ENCODE measurements at places on chromosomes 1 and 21.

DNA sequence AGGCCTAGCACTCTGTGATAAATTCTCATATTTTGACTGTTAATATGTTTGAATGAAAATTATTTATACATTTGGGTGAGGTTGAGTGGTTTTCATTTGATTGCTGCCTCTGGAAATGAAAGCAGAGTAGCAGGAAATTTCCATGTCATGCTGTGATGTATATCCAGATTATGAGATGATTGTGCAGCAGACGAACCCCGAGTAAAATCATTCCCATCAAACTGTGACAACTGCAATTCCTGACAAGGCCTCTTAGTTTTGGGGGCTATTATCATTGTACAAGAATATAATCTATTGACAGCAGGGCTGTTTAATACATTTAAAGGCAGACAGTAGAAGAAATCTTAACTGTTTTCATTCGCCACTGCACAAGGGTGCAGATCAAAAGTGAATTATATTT, 134.8 kb downstream of the ATG4C start:
- DNase-seq: no peak

GRCh38 chr1:147241934-147242448, 493 bp upstream of the CHD1L start:
- DNase-seq: no peak

DNA sequence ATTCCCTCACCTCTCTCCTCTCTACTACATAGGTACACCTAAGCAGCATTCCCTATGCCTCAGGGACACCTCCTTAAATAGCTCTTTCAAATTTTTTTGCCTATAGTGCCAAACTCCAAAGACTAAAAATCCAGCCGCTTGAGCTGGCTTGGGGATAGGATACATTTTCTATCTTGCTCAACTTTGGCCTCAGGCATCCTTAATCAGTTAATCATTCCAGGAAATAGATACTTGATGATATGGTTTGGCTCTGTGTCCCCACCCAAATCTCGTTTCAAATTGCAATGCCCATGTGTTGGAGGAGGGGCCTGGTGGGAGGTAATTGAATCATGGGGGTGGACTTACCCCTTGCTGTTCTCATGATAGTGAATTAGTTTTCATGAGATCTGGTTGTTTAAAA, 11.4 kb upstream of the PHGDH start:
- no peak for DNase-seq

GRCh38 chr21:41879190-41879998, at the start of gene PRDM15:
PRDM15 (minus strand) TSS chr21:41879344; CDS start chr21:41860363, 18,981 bp downstream.
- DNase-seq: peak; percentile 89

DNA sequence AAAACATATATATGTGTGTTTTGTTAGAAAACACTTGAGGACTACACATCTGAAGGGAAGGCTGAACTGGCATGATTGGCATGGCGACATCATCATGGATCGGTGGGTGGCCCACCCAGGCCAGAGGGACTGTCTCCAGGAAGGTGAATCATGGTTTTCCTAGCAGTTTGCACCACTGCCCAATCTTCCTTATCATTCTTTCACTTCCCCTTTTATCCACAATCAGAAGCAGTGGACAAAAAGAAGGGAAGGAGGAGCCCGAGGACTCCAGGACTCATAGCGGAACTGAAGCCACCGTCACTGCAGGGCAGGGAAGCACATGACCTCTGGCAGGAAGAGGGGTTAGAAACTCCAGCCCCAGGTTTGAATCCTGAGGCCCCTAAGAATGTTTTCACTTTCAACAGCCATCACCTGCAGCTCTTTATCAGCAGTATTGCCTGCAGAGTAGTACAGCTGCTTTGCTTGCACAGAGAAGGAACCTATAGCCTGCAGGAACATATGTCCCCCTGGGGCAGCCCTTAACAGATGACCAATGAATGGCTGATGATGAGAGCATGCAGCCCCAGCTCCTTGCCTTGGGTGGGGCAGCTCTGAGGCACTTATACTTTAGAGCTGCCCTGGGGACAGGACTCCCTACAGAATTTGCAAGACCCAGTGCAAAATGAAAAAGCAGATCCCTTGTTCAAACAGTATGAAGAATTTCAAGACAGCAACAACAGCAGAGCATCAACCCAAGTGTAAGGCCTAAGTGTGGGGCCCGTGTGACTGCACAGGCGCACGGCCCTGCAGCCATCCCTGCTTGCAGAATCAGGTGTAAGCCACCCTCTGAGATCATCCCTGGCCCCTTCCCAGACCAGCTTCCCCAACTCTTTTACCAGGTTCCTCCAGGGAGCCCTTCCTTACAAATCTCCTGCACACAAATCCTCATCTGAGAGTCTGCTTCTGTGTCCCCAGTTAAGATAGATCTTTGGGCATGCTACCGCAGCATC, 241.8 kb upstream of the IRF2BP2 start:
- DNase-seq: no peak

DNA sequence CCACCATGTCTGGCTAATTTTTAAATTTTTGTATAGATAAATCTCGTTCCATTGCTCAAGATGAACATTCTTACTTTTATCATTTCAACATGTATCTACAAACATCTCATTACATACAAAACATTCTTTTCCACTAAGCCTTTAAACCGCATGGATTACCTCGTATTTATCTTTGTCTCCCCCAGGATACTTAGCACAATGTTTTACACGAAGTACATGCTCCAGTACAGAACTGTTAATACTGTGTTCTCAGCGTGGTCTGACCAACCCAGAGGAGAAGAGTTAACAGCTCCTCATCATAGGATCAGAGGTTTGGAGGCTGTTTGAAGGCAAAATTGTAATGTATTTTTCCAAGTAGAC, 7.4 kb downstream of the PIK3C2B start:
- no peak for DNase-seq

GRCh38 chr1:153631047-153632022, 2.5 kb upstream of the CHTOP start:
- DNase-seq: no peak

DNA sequence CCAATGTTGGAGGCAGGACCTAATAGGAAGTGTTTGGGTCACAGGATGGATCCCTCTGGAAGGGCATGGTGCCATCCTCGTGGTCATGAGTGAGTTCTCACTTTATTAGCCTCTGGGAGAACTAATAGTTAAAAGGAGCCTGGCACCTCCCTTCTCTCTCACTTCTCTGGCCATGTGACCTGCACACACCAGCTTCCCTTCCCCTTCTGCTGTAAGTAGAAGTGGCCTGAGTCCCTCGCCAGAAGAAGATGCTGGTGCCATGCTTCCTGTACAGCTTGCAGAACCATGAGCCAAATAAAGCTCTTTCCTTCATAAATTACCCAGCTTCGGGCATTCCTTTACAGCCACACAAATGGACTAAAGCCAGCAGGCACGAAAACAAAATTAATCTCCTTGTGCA, 23.6 kb downstream of the ACOT7 start:
- no peak for DNase-seq

Measured in heart left ventricle (tissue), 16 donors.